ENCODE measurements at places on chromosomes 2 and 18.
A peak's percentile ranks its signal among the peaks of the same experiment; 100 is the strongest.

GRCh38 chr2:178420463-178420999, 30.4 kb downstream of the PRKRA start:
- DNase-seq, result no peak

GRCh38 chr18:48754993-48755473, 195.7 kb downstream of the SMAD7 start:
- no peak for DNase-seq

- DNase-seq, result no peak
Measured at GRCh38 chr2:1226766-1227165, 186.5 kb upstream of the TPO start.

DNA sequence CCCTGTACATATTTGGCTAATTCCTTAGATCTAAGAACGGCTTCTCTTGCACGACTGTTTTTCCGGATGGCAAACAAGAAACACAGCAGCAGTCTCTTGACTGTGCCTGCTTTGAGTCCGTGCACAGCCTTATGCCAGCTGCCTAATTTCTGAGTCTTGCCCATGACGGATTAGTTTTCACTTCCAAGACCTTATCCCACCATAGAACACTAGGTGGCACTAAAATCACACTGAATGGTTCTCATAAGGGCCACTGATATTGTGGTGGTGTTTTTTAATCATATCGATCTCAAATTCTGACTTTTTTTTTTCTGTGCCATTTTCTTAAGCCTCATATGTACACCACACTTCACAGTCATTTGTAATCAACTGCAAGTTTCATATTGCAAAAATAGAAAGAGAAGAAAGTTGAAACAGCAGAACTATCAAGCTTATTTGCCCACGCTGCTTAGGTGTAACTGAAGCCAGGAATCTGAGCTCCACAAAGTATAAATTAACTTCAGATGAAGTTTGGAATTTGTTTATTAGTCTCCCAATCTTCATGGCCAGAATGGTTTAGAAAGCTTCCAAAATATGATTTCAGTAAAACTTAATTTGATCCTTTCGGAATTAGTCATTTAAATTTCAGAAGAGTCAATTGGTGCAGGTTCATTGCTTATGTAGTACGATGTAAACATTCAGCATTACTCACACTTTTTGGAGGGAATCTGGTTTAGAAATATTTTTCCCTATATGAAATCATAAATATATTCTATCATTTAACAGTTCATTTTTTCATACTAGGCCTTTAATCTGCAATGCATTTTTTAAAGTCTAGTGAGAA, 45.5 kb upstream of the SCN7A start:
- no peak for DNase-seq

GRCh38 chr18:49446481-49446880, 14.0 kb downstream of the DYM start:
- DNase-seq, result no peak

- peak; percentile 51 for DNase-seq
Measured at GRCh38 chr18:62957885-62958472, 242.6 kb downstream of the PHLPP1 start.

DNA sequence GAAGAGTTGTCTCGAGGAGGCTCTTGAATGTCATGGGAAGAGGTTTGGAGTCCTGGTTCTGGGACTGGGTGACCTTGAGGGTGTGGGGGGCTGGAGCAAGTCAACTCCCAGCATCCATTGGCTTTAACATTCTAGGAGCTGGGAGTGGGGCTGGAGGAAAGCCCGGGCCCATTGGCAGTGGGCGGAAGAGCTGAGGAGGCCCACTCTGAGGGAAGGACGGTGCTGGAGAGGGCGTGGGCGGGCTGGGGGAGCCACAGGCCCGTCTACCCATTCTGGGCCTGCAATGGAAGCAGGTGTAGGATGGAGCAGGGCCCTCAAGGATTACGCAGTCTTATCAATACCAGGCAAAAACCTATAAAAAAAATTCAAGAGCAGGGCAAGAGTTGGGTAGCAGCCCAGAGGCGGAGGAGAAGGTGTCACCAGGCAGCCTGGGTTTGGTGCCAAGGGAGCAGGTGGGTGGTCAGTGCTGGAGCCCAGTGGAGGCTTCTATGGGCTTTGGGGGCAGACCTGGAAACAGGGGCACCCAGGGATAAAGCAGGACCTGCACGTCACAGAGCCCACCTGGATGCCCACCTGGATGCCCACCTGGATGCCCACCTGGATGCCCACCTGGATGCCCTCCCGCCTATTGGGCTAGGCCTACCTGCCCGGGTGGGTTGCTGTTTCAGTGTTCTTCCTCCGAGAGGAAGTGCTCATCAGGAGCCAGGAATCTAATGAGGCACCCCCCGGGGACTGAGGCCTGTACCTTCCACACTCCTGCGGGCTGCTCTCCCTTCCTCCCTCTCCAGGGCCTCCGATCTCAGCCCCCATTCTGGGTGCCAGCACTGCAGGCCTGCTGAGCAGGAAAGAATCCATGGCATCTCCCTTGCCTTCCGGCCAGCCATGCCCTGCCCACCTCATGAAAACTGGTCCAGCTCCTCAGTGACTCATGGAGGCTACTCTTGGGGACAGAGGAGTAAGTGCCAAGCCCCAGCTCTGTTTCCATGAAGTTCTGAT, 71.3 kb downstream of the CTIF start:
- no peak for DNase-seq
